ENCODE measurements at places on chromosomes 2 and 18.

GRCh38 chr2:64914735-64915509 lies 74.3 kb upstream of the SLC1A4 start:
- DNase-seq, result no peak

DNA sequence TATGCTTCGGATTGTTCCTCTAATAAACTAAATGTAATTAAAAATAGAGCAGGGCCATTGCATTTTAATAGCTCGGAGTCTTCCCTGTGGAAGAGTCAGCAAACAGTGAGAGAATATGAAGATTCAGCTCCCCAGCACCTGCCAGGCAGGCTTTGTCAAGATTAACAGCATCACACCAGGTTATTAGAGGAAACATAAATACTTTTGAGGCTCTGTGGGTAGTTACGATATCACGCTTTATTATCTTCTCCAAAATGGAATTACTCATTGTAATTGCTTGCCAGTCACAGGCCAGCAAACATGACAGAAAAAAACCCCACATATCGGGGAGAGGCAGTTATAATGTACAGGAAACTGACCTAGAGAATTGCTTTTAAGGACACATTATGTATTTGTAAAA lies 303.9 kb downstream of the CPS1 start:
- DNase-seq, result no peak

- no peak for DNase-seq
These were observed 64.4 kb downstream of the TRABD2A start for GRCh38 chr2:84816426-84817026.

DNA sequence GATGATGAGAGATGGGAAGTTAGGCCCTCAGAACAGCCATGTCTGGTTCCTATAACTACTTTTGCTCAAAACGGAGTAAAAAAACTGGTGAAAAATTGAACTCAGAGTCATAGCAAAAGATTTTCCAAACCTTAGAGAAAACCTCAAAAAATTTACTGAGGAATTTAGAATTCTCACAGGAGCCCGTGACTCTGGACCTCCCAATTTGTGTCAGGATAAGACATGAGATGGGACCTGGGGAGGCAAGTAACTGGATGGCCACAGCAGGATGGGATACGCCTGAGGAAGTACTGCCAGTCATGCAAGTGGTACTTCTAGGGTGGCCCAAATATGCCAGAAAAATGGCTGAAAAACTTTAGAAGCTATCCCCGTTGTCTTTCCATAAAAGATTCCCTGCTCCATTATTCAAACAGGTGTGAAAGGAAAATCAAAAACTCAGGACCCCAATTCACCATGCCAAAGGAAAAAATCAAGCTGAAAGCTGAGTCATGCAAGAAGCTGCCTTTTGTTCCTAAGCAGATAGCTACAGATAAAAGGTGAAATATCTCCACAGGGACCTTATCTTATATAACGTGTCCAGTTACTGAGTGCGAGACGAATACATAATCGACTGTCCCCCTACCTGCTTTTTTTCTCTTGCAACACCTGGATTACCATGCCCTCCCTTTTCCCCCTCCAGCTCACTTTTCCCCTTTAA lies 34.1 kb upstream of the LIPG start:
- no peak for DNase-seq

GRCh38 chr2:179487010-179487731 lies 222.5 kb upstream of the SESTD1 start:
- DNase-seq, result no peak

GRCh38 chr2:231353469-231353868 lies 42.0 kb upstream of the B3GNT7 start:
- no peak for DNase-seq

DNA sequence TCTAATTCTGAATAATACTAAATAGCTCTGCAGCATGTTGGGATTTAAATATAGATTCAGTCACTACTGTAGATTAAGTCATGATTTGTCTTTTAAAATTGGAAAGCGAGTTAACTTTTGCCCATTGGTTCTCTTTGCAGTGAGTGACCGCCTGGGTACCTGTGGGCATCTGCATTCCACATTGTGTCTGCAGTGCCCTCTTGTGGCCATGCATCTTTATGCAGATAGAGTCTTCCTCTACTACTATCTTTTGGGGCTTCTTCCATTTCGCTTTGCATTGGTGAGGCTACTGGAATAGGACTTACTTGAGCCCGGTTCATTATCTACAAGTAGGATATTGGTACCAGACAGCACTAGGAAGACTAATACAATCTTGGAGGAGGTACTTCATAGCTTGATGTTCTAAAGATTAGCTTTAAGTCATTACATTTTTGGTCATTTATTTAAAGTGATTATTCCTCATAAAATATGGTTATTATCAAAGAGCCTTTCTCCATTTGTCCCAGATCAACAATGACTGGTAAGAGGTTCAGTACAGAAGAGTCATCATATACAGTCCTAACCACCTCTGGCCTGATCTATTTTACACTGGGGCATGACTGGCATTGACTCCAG lies 203.0 kb downstream of the SOCS6 start:
- peak; percentile 32 for DNase-seq

DNA sequence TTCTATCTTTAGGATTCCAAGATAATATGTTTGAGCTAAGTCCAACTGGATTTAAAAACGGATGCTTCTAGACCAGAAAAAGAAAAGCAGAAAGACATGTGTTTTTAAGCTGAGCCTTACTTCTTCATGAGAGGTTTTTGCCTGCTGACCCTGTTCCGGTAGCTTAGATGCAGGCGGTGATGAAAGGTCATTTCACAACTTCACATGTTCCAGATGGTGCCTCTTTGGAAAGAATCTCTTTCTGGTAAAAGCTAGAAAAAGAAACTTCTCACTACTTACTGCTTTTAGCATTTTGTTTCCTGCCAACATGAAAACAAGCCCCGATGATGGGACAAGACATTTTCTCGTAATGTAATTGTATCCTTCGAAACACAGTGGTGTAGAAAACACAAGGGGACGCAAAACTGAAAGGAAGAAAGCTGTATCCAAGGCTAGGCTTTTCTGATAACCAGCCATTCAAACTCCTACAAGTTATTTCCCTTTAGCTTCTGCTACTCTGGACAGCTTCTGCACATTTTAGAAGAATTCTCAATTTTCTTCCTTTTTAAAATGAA lies 407.3 kb upstream of the LYPD1 start:
- no peak for DNase-seq

- no peak for DNase-seq
These were observed 1.4 kb downstream of the MBP start for GRCh38 chr18:77131100-77131651.

GRCh38 chr2:55530539-55531081 lies 11.1 kb downstream of the CFAP36 start:
- no peak for DNase-seq

DNA sequence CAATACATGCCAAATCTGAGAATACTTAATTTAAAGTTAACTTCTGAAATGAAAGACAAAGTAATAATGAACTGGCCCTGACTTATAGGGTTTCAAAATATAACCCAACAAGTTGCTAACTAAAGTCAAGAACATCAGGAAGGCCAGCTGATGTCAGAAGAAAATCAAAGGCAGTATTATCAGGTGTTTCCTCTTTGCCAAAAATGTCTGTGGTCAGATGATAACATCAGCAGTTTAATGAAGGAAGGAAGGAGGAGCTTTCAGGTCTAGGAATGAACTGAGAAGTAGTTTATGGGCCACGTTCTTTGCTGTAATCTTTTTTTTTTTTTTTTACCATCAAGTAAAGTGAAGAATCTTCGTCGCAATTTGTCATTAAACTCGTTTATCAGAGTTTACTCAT lies 40.9 kb downstream of the CDH2 start:
- no peak for DNase-seq

DNA sequence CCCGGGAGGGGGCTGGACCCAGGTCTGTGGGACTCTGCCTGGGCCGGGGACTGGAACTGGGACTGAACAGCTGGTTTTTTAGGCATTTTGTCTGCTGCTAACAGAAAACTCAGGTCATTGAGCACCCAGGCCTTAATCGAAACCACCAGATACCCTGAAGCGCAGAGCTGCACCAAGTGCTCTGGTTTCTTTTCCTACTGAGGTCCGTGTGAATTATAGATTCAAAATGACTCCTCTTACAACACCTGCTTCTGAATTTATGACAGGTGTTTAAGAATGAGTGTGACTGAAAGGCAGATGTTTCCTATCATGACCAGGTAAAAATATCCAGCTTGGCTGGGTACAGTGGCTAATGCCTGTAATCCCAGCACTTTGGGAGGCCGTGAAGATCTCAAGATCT lies 47.8 kb downstream of the TRAPPC12 start:
- no peak for DNase-seq

- DNase-seq, result no peak
These were observed 7.7 kb upstream of the SERPINE2 start for GRCh38 chr2:224046752-224047151.

DNA sequence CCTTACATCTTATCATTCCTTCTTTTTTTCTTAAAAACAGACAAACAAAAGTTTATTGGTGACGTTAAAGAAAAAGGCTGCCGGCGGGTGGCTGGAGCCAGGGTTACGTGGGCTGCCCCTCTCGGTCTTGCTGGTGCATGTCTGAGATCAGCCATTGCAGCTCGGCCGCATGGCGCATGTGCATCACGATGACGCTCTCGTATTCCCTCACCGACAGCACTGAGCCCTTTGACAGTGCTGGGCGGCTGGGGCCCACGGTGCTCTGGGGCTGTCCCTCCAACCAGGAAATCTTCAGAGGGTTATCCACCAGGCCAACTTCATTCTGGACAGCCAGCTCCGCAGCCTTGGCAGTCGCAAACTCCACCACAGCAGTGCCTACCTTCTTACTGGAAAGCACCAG lies 1081.8 kb upstream of the TMEFF2 start:
- no peak for DNase-seq

DNA sequence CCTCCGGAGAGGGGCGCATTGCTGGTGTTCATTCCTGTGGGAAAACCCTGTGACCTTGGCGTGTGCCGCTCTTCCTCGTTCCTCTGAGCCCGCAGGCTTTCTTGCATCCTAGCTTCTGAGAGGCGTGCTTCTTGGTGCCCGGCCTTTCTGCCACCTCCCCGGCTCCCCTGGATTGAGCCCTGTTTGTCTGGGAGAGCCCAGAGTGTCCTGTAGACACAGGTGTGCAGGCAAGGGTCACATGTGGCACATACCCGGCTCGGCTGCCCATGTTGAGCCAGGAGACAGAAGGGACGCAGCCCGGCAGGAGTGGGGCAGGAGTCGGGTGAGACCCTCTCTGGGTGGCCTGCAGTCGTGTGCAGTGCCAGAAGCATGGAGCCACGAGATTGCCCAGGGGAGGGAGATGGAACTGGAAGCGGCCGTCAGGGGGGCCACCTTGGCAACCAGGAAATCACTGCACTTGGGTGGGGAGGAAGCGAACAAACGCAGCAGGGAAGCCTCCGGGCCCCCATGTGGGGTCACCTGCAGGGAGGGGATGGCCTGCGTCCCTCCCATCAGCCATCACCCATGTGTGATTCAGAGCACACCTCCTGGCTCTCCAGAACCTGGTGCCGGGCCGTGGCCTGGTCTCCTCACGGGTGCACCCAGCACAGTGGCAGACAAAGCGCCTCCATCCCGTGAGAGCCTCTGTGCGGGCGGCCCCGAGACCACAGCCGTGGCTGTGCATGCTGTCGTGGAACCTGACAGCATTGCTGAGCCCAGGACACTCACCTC lies 92.9 kb downstream of the SH3BP4 start:
- no peak for DNase-seq

DNA sequence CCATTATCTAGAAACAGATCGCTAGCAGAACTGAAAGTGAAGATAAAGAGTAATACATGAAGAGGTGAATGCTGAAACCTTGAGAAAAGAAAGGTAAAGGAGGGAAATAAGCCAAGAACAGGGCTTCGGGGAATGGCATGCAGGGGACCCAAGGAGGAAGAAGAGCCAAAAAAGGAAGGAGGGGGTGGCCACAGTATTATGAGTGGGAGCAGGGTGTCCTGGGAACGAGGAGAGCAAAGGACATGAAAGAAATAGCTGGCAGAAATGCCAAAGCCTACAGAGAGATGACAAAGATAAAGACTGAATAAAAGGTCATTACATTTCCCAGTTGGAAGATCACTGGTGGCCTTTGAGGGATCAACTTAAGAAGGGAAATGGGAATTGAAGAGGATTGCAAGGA lies 82.9 kb downstream of the ACTR3 start:
- DNase-seq, result no peak

GRCh38 chr18:44742126-44742525 lies 61.4 kb downstream of the SETBP1 start:
- no peak for DNase-seq

GRCh38 chr2:209687323-209687969 lies 84.2 kb upstream of the UNC80 start:
- no peak for DNase-seq

GRCh38 chr2:186591506-186591890 lies 1.6 kb downstream of the ITGAV start:
- no peak for DNase-seq

DNA sequence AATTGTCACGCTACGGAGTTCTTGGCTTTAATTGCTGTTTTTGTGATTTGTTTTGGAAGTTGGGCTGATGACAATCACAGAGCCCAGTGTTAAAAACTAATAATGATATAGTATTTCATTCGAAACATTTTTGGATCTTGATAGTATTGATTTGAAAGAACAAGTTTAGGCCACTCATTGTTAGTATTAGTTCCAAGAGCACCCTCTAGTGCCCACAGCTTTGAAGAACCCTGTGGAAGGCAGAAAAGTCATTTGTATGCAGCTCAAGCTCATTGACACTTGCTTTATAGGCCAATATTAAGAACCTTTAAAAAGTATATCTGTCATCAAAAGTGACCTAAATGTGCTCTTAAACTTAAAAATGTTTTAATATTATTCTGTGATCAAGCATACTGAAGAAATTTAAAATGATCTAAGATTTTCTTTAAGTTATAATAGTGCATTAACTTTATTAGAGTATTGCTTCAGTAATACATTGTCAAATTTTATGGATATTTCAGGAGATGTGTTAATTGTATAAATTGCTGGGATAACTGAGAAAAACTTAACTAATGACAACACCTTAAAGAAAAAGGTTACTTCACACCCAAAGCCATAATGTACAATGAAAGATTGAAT lies 191.0 kb downstream of the GRB14 start:
- peak; percentile 1 for DNase-seq

DNA sequence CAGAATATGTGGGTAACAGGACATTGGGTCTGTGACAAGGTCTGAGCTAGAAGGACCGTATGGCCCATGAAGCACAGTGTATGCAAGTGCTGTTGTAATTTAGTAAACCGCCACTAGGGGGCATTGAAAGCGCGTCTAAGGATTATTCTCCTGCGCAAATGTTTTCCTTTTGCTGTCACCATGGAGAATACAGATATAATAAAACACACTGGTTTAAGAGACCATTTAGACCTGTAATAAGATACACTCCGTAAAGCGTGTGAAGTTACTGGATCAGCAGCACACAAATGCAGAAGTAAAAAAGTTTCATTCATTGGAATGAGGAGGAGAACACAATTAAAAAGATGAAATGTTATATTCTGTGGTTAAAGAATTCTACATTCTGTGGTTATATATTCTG lies 272.4 kb downstream of the AGAP1 start:
- DNase-seq, result peak; percentile 69

DNA sequence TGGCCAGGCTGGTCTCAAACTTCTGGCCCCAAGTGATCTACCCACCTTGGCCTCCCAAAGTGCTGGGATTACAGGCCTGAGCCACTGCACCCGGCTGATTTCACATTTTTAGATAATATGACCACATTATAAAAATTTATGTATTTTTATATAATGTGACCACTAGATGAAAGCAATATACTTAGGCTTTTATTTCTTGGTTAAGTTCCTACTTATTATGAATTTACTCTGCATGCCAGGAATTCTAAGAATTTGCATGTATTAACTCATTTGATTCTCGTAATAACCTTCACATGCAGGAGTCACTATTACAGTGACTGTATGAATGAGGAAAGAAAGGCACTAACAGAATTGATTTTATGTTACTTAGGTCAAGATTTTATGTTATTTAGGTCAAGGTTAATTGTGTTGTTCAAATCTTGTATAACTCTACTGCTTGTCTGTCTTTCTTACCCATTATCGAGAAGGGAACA lies 25.6 kb upstream of the CASP8 start:
- DNase-seq, result no peak
